ENCODE measurements at places on chromosomes 5 and 9.

- peak; percentile 70 for DNase-seq
- no peaks in the 10 kb centered on the region for H3K4me1 ChIP-seq
- peak overlapping the region; percentile 93 for H3K27ac ChIP-seq
- peaks cover 25% of the 10 kb centered on the region for H3K36me3 ChIP-seq
- H3K4me3 ChIP-seq: no peak overlapping the region
Observed at GRCh38 chr9:95044731-95045508, 272.6 kb downstream of the FANCC start.

DNA sequence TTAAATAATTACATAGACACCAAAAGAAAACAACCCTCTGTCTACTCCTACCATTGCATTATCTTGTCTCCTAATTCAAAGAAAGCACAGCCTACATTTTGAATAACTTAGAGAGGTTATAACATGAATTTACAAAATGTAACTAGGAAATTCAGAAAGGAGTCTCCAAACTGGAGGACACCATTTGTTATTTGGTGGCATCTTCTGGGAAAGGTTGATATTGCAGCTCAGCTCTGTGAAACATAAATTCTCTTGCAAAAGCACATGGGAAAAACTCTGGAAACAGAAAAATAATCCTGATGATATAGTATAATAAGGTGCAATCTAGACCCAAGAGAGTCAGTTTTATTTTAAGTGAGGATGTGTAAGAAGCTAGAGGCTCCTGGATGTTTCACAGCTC lies 215.3 kb downstream of the MLLT3 start:
- no peaks in the 10 kb centered on the region for H3K27me3 ChIP-seq
- no peak overlapping the region for H3K4me3 ChIP-seq

GRCh38 chr9:9942764-9943424 lies 669.9 kb downstream of the PTPRD start:
- no peak overlapping the region for H3K27ac ChIP-seq
- DNase-seq: peak; percentile 67
- H3K36me3 ChIP-seq: no peaks in the 10 kb centered on the region
- no peak overlapping the region for H3K4me3 ChIP-seq

DNA sequence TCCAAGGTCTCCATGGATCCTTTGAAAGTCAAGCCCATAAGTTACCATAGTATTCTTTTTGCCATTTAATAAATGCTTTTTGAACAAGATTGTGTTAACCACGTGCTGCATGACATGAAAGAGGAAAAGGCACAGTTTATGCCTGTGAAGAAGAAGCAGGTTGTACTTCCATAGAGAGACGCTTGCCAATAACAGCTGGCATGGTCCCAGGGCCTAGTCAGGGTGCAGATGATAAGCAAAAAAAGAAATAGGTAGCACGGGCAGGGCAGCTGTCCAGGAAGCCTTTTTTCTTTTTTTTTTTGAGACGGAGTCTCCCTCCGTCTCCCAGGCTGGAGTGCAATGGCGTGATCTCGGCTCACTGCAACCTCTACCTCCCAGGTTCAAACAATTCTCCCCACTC lies 71.8 kb upstream of the CLINT1 start:
- H3K27ac ChIP-seq: no peak overlapping the region
- no peaks in the 10 kb centered on the region for H3K36me3 ChIP-seq
- no peaks in the 10 kb centered on the region for H3K4me1 ChIP-seq
- no peak for DNase-seq

DNA sequence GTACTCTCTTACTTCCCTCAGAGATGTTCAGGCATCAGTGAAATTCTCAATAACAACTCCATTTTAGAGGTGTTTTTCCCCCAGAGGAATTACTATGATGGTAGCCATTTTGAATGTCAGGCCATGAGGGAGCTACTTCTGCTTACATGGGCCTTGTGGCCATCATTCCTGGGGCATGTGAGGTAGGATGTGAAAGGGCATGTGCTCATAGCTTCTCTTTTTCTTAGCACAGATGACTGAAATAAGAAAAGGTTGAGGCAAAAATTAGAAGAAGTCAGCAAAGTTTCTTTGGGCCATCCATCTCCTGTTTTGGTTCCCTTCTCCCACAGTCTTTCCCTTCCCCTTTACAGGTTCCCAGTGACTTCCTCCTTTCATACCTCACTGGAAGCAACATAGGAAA lies 68.8 kb downstream of the FEM1C start:
- H3K27me3 ChIP-seq: no peaks in the 10 kb centered on the region
- no peaks in the 10 kb centered on the region for H3K4me1 ChIP-seq
- DNase-seq: no peak
- no peaks in the 10 kb centered on the region for H3K36me3 ChIP-seq
- H3K4me3 ChIP-seq: no peak overlapping the region
- no peak overlapping the region for H3K27ac ChIP-seq

GRCh38 chr9:91119142-91119541 lies 242.6 kb downstream of the AUH start:
- no peaks in the 10 kb centered on the region for H3K36me3 ChIP-seq
- no peaks in the 10 kb centered on the region for H3K4me1 ChIP-seq
- DNase-seq: no peak
- peak overlapping the region; percentile 72 for H3K27ac ChIP-seq

DNA sequence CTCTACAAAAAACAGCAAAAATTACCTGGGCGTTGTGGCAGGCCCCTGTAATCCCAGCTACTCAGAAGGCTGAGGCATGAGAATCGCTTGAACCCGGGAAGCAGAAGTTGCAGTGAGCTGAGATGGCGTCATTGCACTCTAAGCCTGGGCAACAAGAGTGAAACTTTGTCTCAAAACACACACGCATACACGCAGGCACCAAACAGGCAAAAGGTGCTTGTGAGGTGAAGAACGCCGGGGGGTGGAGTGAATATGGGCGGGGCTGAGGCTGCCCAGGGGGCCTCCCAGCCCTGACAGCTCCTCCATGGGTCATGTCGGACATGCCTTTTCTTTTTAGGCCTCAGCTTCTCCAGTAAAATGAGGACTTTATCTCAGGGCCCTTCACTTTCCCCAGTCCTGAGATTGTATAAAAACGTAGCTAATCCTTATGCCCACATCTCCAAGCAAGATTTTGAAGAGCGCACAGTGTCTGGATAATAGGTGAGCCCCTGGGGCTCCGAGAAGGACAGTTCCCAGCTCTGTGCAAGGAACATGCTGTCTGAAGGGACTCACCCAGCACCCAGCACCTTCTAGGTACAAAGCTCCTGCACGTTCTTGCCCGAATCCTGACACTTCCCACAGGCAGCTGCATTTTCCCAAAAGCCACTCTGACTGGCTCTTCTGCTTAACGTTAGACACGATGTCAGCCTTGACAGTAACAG lies 168.3 kb downstream of the COL23A1 start:
- H3K36me3 ChIP-seq: no peaks in the 10 kb centered on the region
- H3K27ac ChIP-seq: no peak overlapping the region
- H3K4me3 ChIP-seq: no peak overlapping the region

GRCh38 chr5:79255786-79256557 lies 20.0 kb downstream of the JMY start:
- H3K4me3 ChIP-seq: no peak overlapping the region
- no peak for DNase-seq
- no peaks in the 10 kb centered on the region for H3K27me3 ChIP-seq
- H3K27ac ChIP-seq: no peak overlapping the region
- peaks cover 4% of the 10 kb centered on the region for H3K4me1 ChIP-seq

- H3K4me3 ChIP-seq: peak overlapping the region; percentile 94
- H3K36me3 ChIP-seq: peaks cover 9% of the 10 kb centered on the region
- peak overlapping the region; percentile 100 for H3K27ac ChIP-seq
Observed at GRCh38 chr9:70410368-70410767, 4.1 kb downstream of the KLF9 start.

- H3K4me1 ChIP-seq: no peaks in the 10 kb centered on the region
- H3K27ac ChIP-seq: no peak overlapping the region
- no peaks in the 10 kb centered on the region for H3K27me3 ChIP-seq
- no peak for DNase-seq
- H3K36me3 ChIP-seq: no peaks in the 10 kb centered on the region
- no peak overlapping the region for H3K4me3 ChIP-seq
Observed at GRCh38 chr5:90921418-90921973, 362.9 kb downstream of the ADGRV1 start.

GRCh38 chr5:158699298-158699880 lies 400.3 kb downstream of the EBF1 start:
- no peak overlapping the region for H3K4me3 ChIP-seq
- no peaks in the 10 kb centered on the region for H3K27me3 ChIP-seq
- DNase-seq: no peak
- no peaks in the 10 kb centered on the region for H3K36me3 ChIP-seq
- peak overlapping the region; percentile 69 for H3K27ac ChIP-seq

DNA sequence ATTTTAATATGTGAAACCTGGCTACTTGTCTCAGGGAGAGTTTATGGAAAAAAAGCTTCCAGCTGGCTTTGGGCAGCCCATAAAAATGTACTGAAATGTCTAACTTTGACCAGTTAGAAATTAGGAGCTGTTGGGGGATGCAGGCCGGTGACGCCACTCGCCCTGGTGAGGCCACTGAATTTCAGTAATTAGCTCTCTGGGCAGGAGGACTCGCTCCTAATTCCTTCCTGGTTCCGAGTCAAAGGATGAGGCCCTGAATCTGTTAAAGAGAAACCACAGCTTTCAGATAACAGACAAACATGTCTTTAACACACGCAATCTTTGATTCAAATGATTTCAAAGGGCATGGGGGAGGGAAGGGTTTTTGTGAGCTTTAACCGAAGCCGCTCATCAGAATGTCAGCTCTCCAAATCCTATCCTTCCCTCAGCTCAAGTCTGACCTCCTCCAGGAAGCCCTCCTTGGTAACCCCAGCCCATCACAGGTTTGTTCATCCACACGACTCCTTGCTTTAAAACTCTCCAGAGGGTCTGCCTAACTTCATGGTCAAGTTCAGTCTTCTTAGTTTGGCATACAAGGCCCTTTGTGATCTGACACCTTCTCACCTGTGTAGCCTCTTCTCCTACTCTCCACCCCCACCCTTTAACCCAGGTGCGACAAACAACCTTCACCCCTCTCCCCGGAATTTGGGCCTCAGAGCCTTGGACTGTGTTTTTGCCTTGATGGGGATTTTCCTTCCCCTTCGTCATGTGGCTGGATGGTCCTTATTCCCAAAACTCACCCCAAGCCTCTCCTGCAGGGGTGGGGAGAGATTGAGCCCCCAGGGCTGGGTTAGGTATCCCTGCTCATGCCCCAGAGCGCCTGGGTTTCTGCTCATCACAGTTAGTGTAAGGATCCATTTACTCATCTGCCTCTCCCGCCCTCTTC lies 13.6 kb upstream of the PHF19 start:
- H3K27ac ChIP-seq: peak overlapping the region; percentile 48
- H3K4me3 ChIP-seq: no peak overlapping the region
- H3K27me3 ChIP-seq: no peaks in the 10 kb centered on the region
- H3K4me1 ChIP-seq: peaks cover 22% of the 10 kb centered on the region
- DNase-seq: no peak
- H3K36me3 ChIP-seq: no peaks in the 10 kb centered on the region
